ENCODE measurements at places on chromosomes 1 and 21.

GRCh38 chr1:211985556-211986264, 49.6 kb downstream of the INTS7 start:
- DNase-seq = no peak

DNA sequence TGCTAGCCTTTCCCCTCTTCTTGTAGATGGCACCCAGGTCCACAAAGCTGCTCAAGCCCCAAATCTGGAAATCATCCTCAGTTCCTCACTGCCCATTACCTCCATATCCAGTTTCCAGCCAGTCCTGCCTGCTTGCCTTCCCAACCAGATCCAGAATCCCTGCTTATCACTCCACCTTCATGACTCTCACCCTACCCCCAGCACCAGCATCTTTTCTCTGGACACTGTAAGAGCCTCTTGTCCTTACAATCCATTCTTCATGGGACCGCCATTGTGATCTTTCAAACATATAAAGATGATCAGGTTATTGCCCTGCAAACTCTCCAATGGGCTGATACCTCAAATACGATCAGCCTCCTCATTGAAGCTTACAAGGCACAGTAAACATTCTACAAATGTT, 23.5 kb upstream of the NPL start:
- no peak for DNase-seq

DNA sequence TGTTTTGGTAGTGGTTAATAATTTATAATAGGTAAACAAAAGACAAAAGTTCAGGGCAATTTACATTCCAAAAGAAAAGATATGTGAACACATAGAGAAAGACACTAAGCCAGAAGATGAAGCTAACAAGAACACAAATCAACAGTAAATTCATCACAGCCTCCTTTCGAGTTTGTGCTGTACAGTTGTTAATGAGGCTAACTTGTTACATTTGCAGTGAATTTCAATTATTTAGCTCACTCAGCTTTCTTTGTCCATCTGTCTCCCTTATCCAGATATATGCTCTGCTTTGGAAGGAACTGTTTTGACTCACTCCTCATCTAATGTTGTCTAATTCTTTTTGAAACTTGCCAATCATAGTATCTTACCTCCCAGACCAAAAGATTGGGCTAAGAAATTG, 423.3 kb upstream of the OLFM3 start:
- DNase-seq = no peak

DNA sequence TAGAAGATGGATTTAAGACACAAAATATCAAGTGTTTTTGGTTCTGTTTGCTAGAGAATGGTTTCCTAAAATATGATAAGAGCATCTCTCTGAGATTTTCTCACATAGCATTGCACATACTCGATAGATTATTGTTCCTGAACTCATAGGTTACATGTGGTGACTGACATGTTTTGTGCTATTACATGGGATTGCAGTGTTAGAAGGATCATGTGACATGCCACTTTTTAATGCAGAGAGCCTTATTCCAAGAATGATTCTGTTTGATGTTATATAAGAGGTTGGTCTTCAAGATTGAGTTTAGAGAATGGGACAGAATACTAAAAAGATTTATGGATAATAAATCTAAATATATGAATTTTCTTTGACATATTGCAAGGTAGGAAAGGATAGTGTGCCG, 34.4 kb upstream of the SPAG17 start:
- no peak for DNase-seq

GRCh38 chr1:60890664-60891063, 191.7 kb upstream of the NFIA start:
- no peak for DNase-seq

- DNase-seq = no peak
Measured at GRCh38 chr1:62720946-62721554, 32.9 kb upstream of the DOCK7 start.

DNA sequence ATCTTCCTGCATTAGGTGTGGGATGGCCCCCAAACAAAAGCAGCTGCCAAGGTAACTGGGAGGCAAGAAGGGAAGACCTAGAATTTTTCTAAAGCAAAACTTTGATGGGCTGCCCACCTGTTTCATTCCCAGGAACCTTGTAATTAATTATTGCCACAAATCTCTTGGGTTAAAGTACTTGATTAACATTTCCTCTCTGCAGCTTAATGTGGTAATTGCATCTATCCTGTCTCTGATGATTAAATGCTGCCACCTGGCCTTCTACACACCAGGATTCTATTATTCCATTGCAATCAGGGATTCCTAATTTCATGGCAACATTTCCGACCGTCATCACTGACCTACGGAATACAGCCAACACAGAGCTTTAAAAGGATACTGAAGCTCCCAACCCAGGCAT, 68.3 kb upstream of the RC3H1 start:
- DNase-seq = no peak

DNA sequence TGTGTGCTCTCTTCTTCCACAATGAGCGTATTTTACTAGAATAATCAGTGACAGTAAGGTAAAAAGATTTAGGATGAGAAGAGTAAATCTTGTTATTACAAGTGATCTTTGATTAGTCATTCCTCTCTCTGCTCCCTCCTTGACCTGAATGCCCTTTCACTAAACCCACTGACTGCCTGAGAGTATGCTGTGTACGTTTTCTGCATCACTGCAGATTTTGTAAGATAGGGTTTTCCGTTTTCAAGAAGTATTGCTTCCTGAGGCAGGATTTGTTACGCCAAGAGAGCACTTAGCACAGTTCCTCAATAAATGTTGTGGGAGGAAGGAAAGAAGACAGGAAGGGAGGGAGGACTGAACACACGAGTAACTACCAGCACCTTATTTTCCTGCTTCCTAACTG, 7.7 kb upstream of the LAMB3 start:
- DNase-seq = no peak

DNA sequence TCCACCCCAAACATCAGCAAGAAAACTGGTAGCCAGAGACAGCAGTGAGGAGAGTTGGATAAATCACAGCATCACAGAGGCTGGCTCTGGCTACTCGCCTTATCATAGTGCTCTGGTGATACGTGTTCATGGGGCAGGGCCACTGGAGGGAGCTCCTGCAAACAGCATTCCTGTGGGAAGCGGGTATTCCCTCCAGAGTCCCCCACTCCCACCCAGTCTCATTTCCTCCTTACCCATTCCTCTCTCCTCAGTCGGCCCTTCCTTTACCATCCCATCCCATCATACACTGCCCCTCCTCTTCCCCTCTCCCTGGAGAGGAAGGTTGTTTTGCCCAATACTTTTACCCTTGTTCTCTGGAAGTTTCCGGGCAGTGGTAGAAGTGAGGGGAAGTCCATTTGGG, 7.1 kb downstream of the NHLH2 start:
- DNase-seq = no peak

DNA sequence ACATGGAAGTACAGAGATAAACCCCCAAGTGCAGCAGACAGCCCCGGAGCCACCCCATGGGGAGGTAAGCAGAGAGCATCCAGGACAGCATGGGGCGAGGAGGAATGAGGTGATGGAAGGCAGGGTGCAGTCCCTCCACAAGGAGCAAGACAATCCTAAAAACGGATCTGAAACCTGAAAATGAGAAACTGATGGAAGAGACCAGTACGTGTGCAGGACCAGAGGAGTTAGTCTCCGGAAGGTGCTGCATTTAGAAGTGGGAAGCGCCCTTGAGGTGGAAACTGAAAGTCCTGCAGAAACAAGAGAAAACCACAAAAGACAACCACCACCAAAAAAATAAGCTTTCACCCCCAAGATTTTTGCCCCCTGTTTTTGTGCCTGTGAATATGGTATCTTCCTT, 17.4 kb upstream of the DDOST start:
- DNase-seq = no peak

DNA sequence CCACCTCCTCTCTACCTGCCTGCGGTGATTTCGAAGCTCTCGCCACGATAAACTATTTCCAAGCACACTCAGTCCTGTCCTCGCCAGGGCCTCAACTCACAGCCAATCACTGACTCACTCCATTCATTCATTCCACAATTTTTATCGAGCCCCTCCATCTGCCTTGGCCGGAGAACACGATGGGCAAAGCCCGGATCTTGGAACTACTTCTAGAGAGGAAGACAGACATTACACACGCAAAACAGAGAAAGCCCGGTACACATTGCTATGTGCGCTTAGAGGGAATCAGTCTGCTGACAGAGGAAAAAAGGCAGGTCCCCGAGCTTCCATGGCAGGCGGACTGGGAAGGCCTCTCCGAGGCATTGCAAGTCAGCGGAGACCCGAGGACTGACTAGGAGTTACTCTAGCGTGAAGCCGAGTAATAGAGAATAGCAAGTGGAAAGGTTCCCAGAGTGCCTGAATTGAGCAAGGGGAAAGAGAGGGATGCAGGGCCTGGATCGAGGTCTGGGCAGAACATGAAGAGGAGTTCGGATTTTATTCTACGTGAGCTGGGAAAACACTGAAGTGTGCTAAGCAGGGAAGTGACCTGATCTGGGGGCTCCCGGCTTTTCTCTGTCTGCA, 54.2 kb upstream of the DNAJC6 start:
- no peak for DNase-seq

DNA sequence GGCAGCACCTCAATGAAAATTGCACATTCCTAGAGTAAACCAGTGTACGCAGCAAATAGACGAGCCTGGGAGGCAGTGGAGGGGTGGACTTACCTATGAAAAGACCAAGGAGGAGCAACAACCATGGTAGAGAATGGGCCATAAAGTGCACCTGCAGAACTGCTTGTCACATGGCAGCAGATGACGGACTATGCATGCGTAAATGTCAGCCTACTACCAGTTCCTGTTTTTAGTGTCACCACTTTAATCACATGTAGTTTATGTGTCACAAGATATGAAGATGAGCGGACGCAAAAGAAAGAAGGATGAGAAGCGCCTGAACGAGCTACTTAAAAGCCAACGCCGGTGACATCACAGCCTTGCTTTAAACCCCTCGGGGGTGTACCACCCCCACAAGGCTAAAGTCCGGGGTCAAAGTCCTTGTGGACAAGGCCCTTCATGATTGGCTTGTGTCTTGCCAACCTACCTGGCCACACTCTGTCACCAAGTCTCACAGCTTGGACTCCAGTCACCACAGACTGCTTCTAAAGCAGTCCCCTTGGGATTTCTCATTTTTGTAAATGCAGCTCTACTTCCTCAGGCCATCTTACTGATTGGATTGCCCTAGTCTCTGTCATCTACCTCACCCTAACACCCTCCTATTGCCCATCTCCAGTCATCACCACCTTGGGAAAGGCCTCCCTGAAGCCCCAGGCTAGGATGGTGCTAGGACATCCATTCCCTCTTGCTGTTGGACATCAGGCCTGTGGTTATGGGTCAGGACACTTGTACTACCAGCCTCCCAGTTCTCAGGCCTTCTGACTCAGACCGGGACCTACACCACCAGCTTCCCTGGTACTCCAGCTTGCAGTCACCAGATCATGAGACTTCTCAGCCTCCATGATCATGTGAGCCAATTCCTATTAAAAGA, 6.0 kb upstream of the LY9 start:
- no peak for DNase-seq

GRCh38 chr1:101739826-101740330, 256.8 kb downstream of the OLFM3 start:
- no peak for DNase-seq

DNA sequence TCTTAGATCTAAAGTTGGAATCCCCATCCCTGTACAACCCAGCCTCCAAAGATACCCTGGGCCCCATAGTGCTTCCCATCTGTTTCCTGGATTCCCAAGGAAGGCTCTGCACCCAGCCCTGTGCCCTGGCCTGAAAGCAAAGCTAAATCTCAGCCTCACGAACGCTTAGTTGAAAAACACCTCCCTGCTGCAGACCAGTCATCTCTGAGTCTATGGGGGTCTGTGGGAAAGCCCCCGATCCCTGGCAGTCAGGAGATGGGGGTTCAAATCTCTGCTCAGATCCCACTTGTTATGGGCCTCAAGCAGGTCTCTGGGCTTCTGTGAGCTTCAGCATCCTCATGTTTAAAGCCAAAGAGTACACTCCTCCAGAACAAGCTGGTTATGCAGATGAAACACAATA, 210.5 kb upstream of the GRIK3 start:
- DNase-seq = no peak

DNA sequence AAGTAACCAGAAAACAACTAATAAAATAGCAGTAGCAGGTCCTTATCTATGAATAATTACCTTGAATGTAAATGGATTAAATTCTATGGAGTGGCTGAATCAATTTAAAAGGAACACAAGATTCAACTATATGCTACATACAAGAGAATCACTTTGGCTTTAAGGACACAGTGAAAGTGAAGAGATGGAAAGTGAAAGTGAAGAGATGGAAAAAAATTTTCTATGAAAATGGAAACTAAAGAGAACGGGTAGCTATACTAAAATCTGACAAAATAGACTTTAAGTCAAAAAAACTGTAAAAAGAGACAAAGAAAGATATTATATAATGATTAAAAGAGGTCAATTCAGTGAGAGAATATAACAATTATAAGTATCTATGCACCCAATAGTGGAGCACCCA, 54.7 kb downstream of the C1orf185 start:
- DNase-seq = no peak

DNA sequence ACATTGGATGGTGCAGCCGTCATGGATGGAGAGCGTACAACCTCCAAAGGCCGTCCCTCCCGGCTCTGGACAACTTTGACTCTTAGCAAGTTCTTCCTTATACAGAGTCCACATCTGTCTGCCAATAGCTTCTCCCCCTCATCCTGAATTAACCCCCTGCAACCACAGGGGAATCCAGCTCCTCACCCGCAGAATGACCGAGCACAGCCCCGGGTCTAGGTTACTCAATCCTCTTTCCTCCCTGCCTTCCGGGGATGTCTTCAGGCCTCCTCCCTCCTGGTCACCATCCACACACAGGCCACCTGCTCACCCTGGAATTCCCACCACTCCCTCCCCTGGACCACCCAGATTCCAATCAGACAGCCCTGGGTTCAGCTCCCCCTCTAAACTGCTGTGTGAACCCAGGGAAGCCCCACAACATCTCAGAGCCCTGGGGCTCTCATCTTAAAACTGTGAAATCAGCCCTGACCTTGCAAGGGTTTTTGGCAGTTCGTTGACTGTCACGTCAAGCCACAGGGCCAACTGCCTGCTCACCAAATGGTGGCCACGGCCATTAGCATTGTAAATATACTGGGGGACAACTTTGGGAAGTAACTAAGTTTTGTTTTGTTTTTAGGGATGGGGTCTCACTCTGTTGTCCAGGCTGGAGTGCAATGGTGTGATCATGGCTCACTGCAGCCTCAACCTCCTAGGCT, 54.2 kb downstream of the HSPG2 start:
- DNase-seq = no peak

DNA sequence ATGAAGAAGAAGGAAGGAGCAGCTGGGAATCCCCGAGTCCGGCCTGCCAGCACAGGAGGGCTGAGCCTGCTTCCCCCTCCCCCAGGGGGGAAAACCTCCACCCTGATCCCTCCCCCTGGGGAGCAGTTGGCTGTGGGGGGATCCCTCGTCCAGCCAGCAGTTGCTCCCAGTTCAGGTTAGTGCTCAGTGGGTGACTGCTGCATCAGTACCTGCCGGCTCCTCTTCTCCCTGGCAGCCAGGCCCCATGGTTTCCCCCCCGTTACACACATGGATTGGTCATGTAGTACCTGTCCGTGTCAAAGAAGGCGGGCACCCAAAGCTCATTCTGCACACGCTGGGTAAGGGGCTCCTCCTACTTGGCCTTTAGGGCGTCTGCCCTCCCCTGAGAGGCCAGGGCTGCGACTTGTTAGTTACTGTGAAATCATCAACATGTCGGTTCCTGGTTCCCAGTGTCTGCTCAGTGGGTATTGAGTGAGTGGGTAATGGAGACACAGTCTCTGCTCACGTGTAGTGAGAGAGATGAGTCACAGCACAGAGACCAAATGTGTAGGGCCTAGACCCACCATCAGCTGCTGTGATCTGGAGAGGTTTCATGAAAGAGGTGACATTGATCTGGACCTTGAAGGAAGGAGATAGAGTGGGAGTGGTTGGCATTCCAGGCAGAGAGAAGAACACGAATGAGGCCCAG, 11.5 kb downstream of the NECAP2 start:
- no peak for DNase-seq

Measured in H1 (cell line).